ENCODE measurements at places on chromosomes 13 and 19. TPM values are rescaled to one million over a fixed set of nuclear protein-coding genes. Genes with fewer than 3 reads are reported as not detected.

- no peak for DNase-seq
Measured at GRCh38 chr13:100608906-100609305, 20.3 kb upstream of the GGACT start.

DNA sequence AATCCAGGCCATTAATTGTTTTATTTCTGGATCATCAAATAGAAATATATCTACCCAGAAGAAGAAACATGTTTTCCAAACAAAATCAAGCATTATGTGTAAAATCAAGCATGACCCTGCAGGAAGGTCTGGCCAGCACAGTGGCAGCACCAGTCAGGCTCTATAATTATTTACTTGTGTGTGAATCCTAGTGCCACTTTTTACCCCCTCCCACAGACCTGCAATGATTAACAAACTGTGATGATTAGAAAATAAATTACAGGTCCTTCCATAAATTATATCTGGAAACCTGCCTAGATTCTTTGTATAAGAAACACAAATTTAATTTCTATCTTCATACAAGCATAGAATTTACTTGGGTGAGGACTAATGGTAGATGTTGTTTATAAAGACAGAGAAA is 186.1 kb downstream of the GPC6 start:
- DNase-seq = no peak

GRCh38 chr13:28329395-28330158 is 165.4 kb downstream of the FLT1 start:
- DNase-seq = peak; percentile 48

DNA sequence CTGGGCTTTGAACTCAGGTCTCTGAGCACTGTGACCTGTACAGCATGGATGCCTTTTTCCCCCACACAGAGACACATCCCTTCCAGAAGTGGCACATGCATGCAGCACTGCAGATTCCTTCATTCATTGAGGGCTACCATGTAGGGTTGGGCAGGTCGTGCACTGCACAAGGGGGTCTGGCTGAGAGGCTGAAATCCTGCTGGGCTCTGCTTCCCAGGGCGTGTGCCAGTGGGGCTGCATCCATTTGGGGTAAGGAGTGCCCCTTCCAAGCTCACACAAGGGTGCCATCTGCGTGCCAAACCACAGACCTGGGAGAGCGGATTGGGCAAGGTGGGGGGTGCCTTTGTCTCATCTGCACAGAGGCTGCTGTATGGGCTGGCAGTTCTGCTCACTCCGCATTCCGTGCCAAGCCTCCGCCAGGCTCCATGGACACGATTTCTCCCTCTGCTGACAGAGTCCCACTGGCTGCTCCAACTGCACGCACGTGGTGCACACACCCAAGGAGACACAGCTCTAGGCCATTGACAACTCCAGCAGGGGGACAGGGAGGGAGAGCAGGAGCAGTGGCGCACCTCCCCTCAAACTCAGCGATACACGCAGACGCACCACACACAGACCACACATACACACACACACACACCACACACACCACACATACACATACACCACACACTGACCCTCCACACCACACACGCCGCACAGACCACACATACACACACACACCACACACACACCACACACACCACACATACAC is 4.5 kb upstream of the SHISA7 start:
- DNase-seq = no peak

DNA sequence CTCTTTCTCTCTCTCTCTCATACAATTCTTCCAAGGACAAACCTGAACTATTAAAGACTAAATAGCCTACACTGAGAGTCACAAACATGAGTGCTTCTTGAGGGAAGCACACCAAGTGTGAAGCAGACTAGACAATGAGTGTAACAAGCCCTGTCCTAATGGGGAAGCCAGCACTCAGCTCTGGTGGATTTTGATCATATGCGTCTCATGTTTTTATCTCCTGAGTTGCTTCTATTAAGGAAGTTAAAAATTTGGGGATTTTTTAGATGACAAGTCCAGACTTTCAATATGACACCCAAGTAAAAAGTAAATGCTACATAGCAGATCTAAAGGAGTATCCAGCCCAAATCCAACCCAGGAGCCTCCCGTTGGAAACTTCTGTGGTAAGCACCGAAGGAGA is 437.8 kb downstream of the RFC3 start:
- DNase-seq = no peak

GRCh38 chr19:27738569-27739193 is 1474.3 kb downstream of the UQCRFS1 start:
- DNase-seq = no peak

GRCh38 chr13:39370554-39370953 is 232.4 kb downstream of the LHFPL6 start:
- DNase-seq = peak; percentile 52

DNA sequence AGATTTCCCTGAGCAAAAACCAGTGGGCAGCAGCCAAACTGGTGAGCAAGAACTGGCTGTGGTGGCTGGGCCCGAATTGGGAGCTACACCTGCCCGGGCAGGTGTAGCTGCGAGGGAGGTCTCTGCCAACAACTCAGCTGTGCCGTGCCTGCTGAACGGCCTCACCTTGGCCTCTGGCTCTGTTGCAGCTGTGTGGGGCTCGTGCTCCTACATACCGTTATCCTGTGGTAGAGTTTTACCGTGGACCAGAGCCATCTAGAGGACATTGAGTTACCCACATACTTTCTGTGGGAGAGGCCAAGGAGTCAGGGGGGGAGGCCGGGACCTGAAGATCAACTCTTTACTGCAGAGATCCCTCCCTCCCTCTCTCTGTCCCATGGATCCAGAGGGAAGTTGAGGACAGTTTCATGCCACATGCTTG is 113.2 kb downstream of the TM9SF2 start:
- DNase-seq = no peak

GRCh38 chr13:61777899-61778298 is 362.2 kb upstream of the PCDH20 start:
- no peak for DNase-seq

GRCh38 chr19:57812226-57812625 is 2.5 kb downstream of the ZNF552 start:
- DNase-seq = no peak

DNA sequence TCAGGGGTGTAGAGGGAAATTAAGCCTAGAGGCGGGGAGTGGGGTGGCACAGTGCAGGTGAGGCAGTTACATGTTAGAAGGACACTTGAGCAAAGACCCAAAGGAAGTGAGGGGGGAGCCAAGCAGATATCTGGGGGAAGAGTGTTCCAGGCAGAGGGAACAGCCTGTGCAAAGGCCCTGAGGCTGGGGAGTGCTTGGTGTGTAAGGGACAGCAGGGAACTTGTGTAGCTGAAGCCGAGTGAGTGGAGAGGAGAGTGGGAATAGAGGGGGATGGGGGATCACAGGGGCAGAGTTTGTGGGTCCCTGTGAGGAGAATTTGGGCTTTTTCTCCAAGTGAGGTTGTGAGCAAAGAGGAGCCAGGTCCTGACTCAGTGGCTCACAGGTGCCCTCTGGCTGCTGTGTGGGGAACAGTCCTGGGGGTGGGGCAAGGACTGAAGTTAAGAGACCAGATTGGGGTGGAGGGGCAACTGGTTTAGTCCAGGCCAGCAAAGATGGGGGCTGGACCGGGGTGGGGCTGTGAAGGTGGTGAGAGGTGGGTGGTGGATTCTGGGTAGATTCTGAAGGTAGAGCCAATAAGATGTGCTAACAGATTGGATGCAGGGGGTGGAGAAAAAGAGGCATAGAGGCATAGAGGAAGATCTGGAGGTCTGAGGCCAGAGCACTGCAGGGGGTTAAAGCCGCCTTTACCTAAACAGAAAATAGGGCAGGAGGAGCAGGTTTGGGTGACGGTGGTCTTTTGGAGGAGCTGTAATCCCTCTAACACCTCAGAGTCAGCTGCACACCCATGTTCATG is 75.3 kb downstream of the CACNA1A start:
- peak; percentile 29 for DNase-seq

GRCh38 chr13:33793726-33794125 is 24.2 kb upstream of the RFC3 start:
- no peak for DNase-seq

DNA sequence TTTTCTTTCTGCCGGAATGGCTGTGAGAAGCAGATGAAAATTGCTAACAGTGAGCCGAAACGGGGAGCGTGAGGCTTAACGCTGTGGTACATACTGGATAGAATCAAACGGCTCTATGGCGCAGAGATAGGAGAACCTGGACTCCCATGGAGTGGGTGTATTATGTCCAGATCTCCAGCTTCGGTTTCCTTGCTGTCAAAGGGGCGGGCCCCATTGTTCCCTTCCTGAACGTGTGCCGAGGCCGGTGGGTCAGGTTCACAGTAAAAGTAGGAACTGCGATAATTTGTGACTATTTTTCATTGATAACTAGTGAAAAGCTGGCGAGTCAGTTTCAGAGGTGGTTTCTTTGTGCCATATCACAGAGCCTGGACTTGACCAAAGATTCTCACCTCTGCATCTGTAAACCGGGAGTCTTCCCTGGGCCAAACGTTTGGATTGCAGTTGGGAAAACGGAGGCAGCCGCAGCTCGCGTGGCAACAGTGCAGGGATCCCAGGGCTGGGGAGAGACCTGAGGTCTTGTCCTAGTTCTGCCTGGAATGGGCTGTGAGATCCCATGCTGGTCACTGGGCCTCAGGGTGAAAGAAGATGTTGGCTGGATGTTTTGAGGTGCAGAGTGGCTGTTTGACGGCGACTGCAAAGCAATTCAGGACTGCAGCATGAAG is 752 bp downstream of the RPL18A start:
- no peak for DNase-seq

DNA sequence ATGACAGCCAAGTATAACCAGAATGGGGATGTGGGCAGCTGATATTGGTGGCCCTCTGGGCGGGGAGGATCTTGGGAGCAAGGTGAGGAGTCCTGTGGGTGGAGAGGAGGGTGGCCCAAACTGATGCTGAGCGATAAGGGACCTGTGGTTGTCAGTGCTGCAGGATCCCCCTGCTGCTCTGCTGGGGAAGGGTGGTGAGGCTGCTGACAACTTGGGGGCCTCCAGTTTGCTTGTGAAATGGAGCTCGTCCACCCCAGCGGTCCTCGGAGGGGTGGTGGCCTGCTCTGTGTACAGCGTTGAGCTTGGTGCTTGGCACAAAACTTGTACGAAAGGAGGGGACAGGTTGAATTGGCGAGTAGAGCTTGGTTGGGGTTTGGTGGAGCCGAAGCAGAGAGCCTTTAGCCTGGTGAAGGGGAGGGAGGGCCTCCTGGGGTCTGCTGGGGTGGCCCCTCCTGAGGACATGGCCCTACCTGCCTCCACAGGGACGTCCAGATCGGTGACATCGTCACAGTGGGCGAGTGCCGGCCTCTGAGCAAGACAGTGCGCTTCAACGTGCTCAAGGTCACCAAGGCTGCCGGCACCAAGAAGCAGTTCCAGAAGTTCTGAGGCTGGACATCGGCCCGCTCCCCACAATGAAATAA is 2.9 kb downstream of the RPS11 start:
- no peak for DNase-seq

DNA sequence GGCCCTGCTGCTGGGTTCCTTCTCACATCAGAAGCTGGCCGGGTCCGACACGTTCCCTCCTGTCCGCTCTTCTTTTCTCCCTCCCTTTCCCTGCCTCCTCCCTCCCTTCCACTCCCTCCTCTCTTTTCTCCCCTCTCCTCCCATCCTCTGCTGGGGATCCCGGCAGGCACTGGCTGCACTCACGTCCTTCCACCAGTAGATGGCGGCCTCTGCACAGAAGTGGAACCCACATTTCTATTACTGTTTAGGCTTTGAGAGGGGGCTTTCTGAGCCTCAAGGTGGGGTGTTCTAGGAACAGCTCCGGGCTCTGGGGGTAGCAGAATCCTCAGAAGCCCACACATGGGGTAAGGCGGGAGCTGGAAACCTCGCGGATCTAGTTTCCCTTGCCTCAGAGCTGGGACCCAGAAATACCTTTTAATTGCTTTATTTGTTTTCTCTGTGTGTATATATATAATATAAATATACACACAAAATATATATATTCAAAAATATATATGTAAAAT is 294.2 kb downstream of the ZNF536 start:
- DNase-seq = peak; percentile 51

DNA sequence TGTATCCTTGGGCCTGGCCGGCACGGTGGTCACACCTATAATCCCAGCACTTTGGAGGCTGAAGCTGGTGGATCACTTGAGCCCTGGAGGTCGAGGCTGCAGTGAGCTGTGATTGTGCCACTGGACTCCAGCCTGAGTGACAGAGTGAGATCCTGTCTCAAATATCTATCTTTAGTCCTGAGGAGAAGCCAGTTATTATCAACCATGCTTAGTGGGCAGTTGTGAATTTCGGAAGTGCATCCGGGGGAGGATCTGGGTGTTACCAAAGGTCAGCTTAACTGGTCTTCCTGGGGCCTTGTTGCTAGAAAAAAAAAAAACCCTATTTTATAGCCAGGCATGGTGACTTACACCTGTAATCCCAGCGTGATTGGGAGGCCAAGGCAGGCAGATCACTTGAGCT is 9.6 kb downstream of the DHDH start:
- DNase-seq = no peak

DNA sequence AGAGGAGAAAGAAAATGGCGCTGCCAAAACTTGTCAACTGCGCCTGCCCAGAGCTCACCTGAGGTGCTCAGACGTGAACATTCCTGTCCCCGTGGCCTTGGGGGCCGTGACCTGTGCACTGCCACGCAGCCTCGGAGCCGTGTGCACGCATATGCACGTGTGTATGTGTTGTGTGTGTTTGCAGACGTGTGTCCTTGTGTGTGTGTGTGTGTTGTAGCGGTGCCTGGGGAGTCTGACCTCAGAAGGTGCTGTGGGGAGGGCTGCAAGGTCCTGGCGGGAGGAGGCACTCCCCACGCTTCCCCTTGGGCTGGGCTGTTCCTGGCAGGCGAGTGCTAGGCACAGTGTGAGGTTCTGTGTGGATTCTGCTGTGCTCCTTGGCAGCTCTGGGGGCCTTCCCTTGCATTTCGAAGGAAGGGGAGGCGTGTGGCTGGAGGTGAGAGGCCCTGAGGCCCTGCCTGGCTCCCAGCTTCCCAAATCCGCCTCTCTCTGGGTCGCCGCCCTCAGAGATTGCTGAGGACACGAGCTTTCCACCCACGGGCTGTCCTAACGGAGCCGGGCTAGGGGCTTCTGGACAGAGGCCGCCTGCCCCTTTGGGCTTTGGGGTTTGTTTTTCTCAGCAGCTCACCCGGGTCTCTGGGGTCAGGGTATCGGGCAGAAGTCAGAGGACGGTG is 4.5 kb downstream of the BSG start:
- DNase-seq = no peak

Gene TINCR
- total RNA-seq = 0.15 TPM

Gene ATP8B3
- total RNA-seq = 0.52 TPM

Gene FFAR3
- 0.18 TPM for total RNA-seq

Gene CEACAM1
- 2.4 TPM for total RNA-seq

Gene IZUMO2
- total RNA-seq = not detected

Gene RASL11A
- 15.6 TPM for total RNA-seq

Gene SIGLEC11
- total RNA-seq = 1.3 TPM

Gene PGLYRP2
- total RNA-seq = not detected

Gene HCN2
- total RNA-seq = 10.0 TPM
